OCI-LY7 (cell line): ENCODE measurements at places on chromosomes 1 and 21. TPM values are rescaled to one million over a fixed set of nuclear protein-coding genes. Genes with fewer than 3 reads are reported as not detected.
A peak's percentile ranks its signal among the peaks of the same experiment; 100 is the strongest.

DNA sequence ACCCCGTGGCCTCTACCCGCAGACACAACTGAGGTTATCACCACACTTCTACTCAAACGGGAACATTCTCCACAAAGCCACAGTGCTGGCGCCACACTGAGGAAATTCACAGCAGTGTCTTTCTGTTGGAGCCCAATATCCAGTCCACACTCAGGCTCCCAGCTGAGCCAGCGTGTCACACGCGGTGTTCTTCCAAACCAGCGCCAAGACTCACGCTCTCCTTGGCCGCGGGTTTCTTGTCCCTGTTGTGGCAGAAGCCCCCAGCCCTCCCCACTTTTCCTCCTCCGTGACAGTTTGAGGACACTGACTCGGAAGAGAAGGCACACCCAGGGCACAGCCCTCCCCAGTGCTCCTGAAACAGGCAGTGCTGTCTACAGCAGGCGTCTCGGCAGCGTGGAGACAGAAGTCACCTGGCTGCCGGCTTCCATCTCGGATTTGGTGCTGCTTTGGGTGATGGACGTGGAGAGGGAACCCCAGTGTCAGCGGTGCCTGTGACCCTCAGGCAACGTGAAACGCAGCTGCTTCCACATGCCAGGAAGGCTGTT, 35.4 kb upstream of the AGPAT3 start:
- no peak for DNase-seq

GRCh38 chr1:95111014-95111413, 6.1 kb upstream of the TLCD4 start:
- DNase-seq: no peak

DNA sequence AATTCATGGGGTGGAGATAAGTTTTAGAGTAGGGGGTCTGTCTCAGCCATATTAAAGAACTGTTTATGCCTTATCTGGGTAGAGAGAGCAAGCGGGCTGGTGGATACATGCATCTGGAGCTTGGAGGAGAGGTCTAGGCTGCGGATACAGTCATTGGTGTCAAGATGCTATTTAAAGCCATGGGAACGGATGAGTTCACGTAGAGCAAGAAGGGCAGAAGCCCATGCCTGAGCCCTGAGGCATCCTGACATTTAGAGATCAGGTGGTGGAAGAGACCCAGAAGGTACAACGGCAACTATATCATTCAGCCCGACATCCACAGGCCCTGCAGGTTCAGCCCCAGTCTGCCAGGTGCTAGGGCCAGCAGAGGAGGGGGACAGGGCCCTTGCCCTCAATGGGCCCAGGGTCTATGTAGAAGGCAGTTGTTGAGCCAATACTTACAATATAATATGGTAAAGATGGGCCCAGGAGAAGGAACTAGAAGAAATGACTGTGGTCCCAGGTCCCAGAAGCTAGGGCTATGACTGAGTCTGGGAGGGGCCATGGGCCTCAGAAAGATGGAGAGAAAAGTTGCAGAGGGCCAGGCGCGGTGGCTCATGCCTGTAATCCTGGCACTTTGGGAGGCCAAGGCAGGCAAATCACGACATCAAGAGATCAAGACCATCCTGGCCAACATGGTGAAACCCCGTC, 15.2 kb upstream of the CHI3L1 start:
- no peak for DNase-seq

GRCh38 chr1:6245869-6246496, 2.0 kb downstream of the HES3 start:
- DNase-seq: peak; percentile 29

- DNase-seq: no peak
Measured at GRCh38 chr21:42459082-42459460, 37.0 kb downstream of the RSPH1 start.

DNA sequence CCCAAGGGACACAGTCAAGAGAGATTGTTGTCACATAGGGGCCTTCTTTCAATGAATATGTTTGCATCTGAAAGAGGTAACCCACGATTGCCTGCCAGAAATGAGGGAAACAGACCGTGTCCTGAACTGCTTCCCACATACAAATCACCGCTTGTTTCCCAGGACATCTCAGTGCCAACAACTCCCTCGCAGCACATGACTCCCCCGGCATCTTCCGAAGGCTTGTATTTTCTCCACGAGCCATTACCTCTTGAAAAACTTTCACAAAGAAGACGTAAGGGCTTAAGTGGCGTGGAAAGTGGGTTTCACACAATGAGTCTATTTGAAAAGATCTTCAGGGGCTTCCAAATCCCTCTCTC, 31.6 kb upstream of the PDE9A start:
- DNase-seq: no peak

- DNase-seq: no peak
Measured at GRCh38 chr1:108570998-108571401, 11.1 kb downstream of the EEIG2 start.

- DNase-seq: no peak
Measured at GRCh38 chr1:89762386-89762778, 58.5 kb upstream of the LRRC8D start.

- no peak for DNase-seq
Measured at GRCh38 chr1:101511202-101511891, 274.5 kb downstream of the S1PR1 start.

The PROK1 gene
- not detected in 2 replicates for total RNA-seq

The TRIM45 gene
- not detected in 2 replicates for total RNA-seq

The ETV3L gene
- total RNA-seq: not detected in 2 replicates

The CD1B gene
- total RNA-seq: not detected in 2 replicates

The SEC16B gene
- total RNA-seq: not detected in 2 replicates
